Adrenal gland (tissue), 19 donors: ENCODE measurements at places on chromosomes 1 and 21. TPM values are rescaled to one million over a fixed set of nuclear protein-coding genes. Genes with fewer than 3 reads are reported as not detected.

DCLRE1B gene
- polyA plus RNA-seq: 1.1 TPM

LAD1 gene
- not detected for polyA plus RNA-seq

CHIA gene
- polyA plus RNA-seq: not detected

ZNF593OS gene
- polyA plus RNA-seq: 0.88 TPM

TUFT1 gene
- 9.0 TPM for polyA plus RNA-seq

C1orf74 gene
- polyA plus RNA-seq: 1.0 TPM

ARHGAP29 gene
- polyA plus RNA-seq: 7.2 TPM

RAB42 gene
- polyA plus RNA-seq: 1.0 TPM

SHE gene
- polyA plus RNA-seq: 12.7 TPM

SH2D1B gene
- polyA plus RNA-seq: not detected

CD1E gene
- polyA plus RNA-seq: not detected

SLFNL1 gene
- 0.47 TPM for polyA plus RNA-seq

KAZN gene
- 7.8 TPM for polyA plus RNA-seq

ZCCHC17 gene
- 62.1 TPM for polyA plus RNA-seq

OR2L8 gene
- polyA plus RNA-seq: not detected

HMGCS2 gene
- 0.33 TPM for polyA plus RNA-seq
